ENCODE measurements at places on chromosomes 12 and 14.
A peak's percentile ranks its signal among the peaks of the same experiment; 100 is the strongest.

- no peak for DNase-seq
Measured at GRCh38 chr12:15208871-15209656, 12.2 kb downstream of the RERG start.

DNA sequence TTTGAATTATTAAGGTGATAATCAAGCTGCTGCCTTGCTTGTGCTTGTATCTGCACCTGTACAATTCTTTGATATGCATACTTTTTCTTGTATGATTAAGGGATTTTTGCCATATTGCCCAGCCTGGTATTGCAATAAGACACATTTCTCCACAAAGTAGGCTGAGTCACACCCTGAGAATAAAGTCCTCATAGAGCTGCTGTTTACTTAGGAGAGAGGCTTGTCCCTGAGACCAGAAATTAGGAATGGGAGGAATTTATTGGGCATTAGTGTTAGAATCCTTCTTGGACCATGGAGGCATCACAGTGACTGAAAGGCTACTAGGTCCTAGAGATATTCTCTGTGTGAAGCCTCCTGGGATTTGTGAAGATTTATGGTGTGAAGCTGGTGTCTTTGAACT is 506.8 kb upstream of the FBXO33 start:
- no peak for DNase-seq

DNA sequence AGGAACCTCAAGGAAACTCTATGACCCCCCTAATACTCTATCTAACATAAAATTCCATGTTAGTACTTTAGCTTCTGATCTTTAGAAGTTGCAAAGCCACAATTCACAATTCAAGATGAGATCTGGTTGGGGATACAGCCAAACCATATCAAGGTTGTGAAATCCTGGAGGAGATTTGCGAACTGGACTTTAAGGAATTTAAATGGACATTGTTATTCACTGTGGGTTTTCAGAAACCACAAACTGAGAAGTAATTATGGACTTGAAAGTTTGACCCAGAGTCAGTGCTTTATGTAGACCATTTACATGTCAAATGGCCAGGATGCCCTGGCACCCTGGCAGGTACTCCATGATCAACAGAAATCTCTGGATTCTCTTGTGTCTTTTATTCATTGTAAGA is 14.2 kb upstream of the CDKL1 start:
- no peak for DNase-seq

DNA sequence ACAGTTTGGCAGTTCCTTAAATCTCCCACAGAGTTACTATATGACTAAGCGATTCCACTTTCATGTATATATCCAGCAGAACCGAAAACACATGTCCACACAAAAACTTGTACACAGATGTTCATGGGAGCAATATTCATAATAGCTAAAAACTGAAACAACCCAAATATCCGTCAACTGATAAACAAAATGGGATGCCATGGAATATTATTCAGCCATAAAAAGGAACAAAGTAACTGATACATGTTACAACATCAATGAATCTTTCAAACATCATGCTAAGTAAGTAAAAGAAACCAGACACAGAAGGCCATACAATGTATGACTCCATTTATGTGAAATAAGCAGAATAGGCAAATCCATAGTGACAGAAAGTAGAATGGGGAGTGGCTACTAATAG is 80.2 kb upstream of the GPHB5 start:
- no peak for DNase-seq

DNA sequence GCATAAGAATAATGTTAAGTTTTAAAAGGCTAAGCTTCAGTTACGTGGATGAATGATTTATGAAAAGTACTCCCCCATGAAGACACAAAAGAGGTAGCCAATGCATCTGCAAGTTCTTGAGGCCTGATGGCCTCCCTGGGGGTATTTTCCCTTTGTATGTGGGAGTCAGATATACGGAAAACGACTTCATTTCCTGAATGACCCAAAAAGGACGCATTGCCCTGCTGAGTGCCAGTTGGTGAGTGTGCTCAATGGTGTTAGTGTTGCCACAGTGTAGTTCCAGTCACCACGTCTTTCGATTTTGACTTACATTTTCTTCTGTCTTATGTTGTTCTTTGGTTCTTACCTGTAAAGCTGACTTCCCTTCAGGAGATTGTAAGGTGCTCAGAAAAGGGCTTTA is 8.0 kb downstream of the ETV6 start:
- no peak for DNase-seq

- no peak for DNase-seq
Measured at GRCh38 chr12:82436354-82436753, 78.0 kb downstream of the METTL25 start.

GRCh38 chr12:252636-253035 is 10.0 kb downstream of the SLC6A13 start:
- DNase-seq = peak; percentile 52

DNA sequence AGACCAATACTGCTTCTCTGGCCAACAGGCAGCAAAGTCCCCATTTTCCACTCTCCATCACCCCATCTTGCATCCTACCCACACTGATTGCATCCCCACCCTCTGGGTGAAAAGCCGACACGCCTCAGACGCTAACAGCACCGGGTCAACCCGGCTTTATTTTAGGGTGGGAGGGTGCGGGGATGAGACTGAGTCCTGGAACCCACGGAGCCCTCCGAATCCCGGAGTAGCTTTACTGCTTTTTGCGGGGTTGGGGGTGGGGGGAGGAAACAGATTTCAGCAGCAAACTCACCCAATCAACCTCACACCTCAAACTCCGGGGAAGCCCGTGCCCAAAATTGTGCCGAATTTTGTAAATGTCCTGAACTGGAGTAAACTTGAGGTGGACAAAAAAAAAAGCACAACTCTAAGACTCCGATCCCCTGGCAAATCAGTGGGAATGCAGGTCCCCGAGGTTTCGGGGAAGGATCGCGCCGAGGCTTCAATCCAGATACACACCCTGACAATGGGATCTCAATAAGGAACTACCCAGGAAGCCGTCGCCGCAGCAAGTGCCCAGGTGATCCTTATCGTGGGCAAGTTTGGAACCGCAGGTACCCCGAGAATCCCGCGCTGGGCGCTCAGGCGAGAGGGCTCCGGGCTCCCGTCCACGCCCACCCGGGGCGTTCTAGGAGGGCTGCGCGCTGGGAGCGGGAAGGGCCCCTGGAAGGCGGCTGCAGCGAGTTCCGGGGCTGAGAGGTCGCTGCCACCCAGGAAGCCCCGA is 1.1 kb downstream of the GCH1 start:
- DNase-seq = no peak

GRCh38 chr14:105490267-105490571 is 827 bp upstream of the TEDC1 start:
- no peak for DNase-seq

DNA sequence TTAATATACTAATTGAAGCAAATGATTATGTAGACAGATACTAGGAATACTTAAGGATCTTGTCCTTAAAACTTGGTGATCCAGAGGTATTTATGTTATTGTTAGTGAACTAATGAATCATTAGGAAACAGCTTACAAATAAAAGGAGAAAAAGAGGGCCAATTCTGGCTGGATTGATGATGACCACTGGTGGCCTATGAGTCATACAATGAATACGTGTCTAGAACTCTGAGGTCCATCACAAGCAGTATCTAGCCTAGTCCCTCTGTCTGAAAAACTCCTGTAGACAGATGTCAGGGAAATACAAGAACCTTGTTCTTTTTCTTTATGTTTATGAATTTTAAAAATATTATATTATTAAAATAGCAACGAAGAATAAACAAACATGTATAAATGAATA is 51.7 kb upstream of the RTL1 start:
- no peak for DNase-seq

GRCh38 chr14:100088226-100088625 is 23.0 kb downstream of the EVL start:
- no peak for DNase-seq

DNA sequence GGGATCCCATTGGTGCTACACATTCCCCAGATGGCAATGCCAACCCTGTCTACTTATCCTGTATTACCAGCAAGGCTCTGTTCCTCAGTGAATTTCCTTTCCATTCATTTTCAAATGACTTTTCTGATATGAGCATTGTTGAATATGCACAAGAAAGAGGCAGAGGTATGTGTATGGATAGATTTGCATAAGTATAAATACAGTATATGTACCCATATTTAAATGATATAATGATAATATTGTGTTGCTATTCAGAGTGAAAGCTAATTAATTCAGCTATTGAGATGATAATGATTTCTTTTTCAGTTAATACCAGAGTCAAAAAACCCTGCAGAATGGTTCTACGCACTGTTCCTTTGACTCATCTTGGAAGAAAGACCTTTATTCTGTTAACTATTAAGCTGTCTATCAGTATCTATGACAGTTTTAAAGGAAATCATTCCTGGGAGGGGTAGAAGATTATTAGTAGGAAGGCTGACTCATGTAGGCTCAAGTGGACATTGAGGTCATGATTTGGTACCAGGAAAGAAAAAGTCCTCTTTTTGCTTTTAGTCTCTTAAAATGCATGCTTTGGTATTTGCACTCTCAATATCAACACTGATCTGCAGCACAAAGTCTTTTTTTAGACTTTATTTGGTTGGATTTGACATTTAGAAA is 44.9 kb upstream of the GAS2L3 start:
- DNase-seq = peak; percentile 70

- DNase-seq = no peak
Measured at GRCh38 chr14:95774265-95775160, 60.6 kb upstream of the TCL1A start.

GRCh38 chr12:131711551-131712205 is 788 bp downstream of the SFSWAP start:
- DNase-seq = no peak
